A549 treated with CORT108297 at 1 μM for 4 hours (cell line): ENCODE measurements at places on chromosomes 5 and 9. TPM values are rescaled to one million over a fixed set of nuclear protein-coding genes. Genes with fewer than 3 reads are reported as not detected.

SLCO4C1 gene
- total RNA-seq = 0.02 TPM in 1 of 5 replicates, not detected in the others

GKAP1 gene
- 4.4 to 6.3 TPM (median 5.2 TPM) in 5 replicates for total RNA-seq

TGFBR1 gene
- 42.6 to 90.6 TPM (median 66.1 TPM) in 5 replicates for total RNA-seq

SOHLH1 gene
- not detected in 5 replicates for total RNA-seq

SPINK13 gene
- 0.10 TPM in 1 of 5 replicates, not detected in the others for total RNA-seq

TMEM252 gene
- total RNA-seq = not detected in 5 replicates

EIF4EBP3 gene
- total RNA-seq = 0.44 to 2.1 TPM (median 1.7 TPM) in 5 replicates

MYOT gene
- total RNA-seq = not detected in 5 replicates

ZFP37 gene
- 1.3 to 2.3 TPM (median 1.6 TPM) in 5 replicates for total RNA-seq

TRAF1 gene
- 3.8 to 7.2 TPM (median 4.7 TPM) in 5 replicates for total RNA-seq

SETD9 gene
- total RNA-seq = 4.8 to 6.6 TPM (median 4.9 TPM) in 5 replicates

TMEM171 gene
- 4.8 to 7.5 TPM (median 6.2 TPM) in 5 replicates for total RNA-seq
